ENCODE measurements at places on chromosomes 3 and 15. TPM values are rescaled to one million over a fixed set of nuclear protein-coding genes. Genes with fewer than 3 reads are reported as not detected.

The AGBL1 gene
- not detected for total RNA-seq

The TM4SF4 gene
- not detected for total RNA-seq

The DLL4 gene
- total RNA-seq = not detected

The ITGB5 gene
- 0.37 TPM for total RNA-seq

The GTF2E1 gene
- total RNA-seq = 33.2 TPM

The OR5K3 gene
- total RNA-seq = not detected

The PHLDB2 gene
- 1.9 TPM for total RNA-seq

The ATG3 gene
- 74.5 TPM for total RNA-seq

The ZBED2 gene
- total RNA-seq = 3.9 TPM

The SST gene
- not detected for total RNA-seq

The HMG20A gene
- total RNA-seq = 58.7 TPM

The CISH gene
- 308 TPM for total RNA-seq

The CCR5 gene
- total RNA-seq = 21.6 TPM

The MAGEL2 gene
- total RNA-seq = not detected

The RAB5A gene
- 48.0 TPM for total RNA-seq

The GRAMD1C gene
- total RNA-seq = 0.29 TPM

The MGLL gene
- total RNA-seq = 0.10 TPM

The OR5H15 gene
- not detected for total RNA-seq

The SPTBN5 gene
- total RNA-seq = 1.2 TPM

The COL8A1 gene
- total RNA-seq = not detected

The PIERCE2 gene
- total RNA-seq = not detected

The IL17RB gene
- 2.9 TPM for total RNA-seq

The CTXN2 gene
- not detected for total RNA-seq

The CLRN1 gene
- not detected for total RNA-seq

The DUOX1 gene
- not detected for total RNA-seq

The CD80 gene
- total RNA-seq = 7.2 TPM

The TRAK1 gene
- 23.7 TPM for total RNA-seq

The HHATL gene
- total RNA-seq = not detected

The SLC28A2 gene
- not detected for total RNA-seq

The ZSCAN29 gene
- total RNA-seq = 28.2 TPM

The P2RY1 gene
- 0.19 TPM for total RNA-seq

The ITIH1 gene
- not detected for total RNA-seq

The CFAP92 gene
- total RNA-seq = 0.10 TPM

The BCHE gene
- total RNA-seq = not detected

The CPA3 gene
- total RNA-seq = not detected

The GFM1 gene
- total RNA-seq = 40.7 TPM

The IQCF5 gene
- total RNA-seq = not detected

The WDR93 gene
- total RNA-seq = not detected

The MOBP gene
- not detected for total RNA-seq

The PLCB2 gene
- total RNA-seq = 196 TPM

The RLBP1 gene
- total RNA-seq = not detected

The SLC22A14 gene
- not detected for total RNA-seq

The RBSN gene
- 22.9 TPM for total RNA-seq

The CCR3 gene
- not detected for total RNA-seq

The SAMD7 gene
- not detected for total RNA-seq

The ZNF80 gene
- 0.10 TPM for total RNA-seq

The FBLN2 gene
- total RNA-seq = not detected

The STAC gene
- total RNA-seq = 0.12 TPM

The DPPA2 gene
- not detected for total RNA-seq

The TF gene
- total RNA-seq = 0.45 TPM

The MESP2 gene
- not detected for total RNA-seq

The PCSK6 gene
- total RNA-seq = 0.46 TPM

The SRGAP3 gene
- 3.2 TPM for total RNA-seq

The CCR9 gene
- not detected for total RNA-seq
